ENCODE measurements at places on chromosomes 5 and 9.

- no peak for DNase-seq
Measured at GRCh38 chr5:95440825-95441224, 49.7 kb downstream of the FAM81B start.

DNA sequence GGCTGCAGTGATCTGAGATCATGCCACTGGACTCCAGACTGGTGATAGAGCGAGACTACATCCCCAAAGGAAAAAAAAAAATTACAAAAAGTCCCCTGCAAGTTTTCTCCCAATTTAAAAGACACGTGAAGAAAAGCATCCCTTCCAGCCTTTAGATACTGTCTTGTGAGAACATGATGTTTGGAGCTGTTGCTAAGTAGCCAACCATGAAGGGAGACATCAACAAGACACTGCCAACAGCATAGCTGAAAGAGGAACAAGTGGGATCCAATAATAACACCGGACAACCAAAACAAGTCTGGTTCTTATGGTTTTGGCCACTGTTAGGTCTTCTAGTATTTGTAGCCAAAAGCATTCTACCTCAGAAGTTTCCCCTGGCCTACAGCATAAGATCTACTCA is 118.9 kb upstream of the CCDC180 start:
- no peak for DNase-seq

GRCh38 chr9:137456864-137457405 is 2.2 kb downstream of the NSMF start:
- DNase-seq, result no peak

DNA sequence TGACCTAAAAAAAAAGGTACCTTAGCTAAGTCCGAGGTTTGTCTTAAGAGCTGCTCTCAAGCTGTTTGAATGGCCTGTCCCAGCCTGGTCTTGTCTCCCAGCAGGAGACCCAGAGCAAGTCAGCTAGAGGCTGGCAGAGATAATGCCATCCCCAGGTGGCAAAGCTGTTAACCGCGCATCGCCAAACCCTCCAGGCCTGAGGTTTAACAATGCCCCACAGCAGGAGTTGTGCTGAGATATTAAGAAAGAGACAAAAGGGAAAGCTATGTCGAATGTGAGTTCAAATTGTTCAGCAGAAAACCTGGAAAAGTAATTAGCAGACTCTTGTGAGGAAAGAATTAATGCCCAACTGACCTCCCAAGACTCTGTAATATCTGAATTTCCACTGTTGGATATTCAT is 187.1 kb downstream of the FSTL4 start:
- no peak for DNase-seq

Measured in T-helper 9 cell (primary cell).